ENCODE measurements at places on chromosomes 4 and X.

GRCh38 chrX:150080497-150080896, 142.2 kb upstream of the EOLA2 start:
- DNase-seq, result no peak

- DNase-seq, result no peak
Observed at GRCh38 chrX:38718311-38718710, 82.9 kb upstream of the MID1IP1 start.

DNA sequence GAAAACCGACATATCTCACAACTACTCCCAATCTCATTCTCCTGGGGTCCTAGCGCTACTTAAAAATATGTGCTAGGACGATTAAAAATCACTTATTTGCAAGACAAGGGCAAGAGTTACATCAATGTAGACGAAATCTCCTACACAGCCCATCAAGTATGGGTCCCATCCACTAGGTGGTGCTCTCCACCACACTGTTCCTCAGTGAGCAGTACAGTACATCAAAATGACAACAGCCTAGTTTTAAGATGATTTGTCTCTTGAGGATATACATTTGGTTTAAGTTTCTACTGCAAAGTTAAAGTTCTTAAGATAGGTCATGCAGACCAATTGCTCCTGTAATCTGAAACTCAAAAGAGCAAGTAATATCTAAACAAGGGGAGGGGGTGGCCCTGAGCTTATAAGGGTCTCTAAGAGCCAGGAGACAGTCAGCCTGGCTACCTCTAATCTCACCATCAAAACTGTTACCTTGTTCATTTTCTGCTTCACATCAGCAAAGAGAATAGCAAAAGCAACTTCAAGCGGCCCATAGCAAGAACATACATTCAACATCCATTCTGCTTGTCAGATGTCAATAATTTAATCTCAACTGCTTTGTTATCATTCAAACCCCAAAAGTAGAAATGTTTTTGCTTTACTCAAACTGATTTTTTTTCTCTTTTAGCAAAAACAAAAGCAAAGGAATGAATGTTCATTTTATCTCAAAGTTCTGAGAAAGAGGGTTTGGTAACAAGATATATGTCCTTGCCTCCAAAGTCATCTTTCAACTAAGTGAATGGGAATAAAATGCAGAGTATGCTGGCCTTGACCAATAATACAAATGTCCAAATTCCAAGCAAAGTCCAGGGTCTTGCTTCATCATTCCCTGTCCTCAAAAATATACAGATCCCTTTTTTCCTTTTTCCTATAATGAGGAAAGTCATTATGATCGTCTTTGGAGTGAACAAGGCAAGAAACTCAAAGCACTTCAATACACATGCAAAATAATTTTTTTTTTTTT, 53.1 kb downstream of the STX18 start:
- DNase-seq, result peak; percentile 83

GRCh38 chr4:7593646-7594412, 159.1 kb upstream of the PSAPL1 start:
- no peak for DNase-seq

GRCh38 chr4:36111172-36111571, 133.1 kb downstream of the ARAP2 start:
- DNase-seq, result no peak
